ENCODE measurements at places on chromosomes 1 and 21.

DNA sequence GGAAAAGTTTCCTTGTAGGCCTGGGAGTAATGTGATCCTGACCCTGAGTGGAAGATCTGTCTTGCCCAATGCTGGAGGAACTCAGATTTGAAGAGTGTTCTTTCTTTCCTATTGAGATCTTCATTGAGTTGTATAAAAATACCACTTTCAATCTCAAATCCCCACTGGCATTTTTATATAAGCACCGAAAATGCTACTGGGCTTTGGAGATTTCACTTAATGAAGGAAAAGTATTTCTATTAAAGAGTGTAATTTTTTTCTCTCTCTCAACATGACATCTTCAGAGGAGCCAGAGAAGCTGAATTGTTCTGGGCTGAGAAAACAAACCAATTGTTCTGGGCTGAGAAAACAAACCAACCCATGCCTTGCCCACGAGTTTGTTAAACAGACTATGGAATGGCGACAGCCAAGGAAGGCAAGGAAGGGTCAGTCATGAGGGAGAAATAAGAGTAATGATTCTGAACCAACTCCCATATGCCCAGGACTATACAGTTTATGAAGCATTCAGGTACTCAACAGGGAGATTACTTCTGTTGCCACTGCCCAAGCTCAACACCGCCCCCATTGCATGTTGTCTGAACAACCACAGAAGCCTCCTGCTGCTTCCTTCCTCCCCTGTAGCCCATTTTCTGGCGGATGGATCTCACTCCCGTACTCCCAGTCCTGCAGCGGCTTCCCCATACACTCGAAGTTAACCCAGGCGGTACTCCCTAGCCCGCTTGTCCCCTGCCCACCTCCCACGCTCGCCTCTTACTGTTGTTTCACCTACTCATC lies 103.2 kb downstream of the BEND5 start:
- no peak overlapping the region for H3K4me3 ChIP-seq
- H3K4me1 ChIP-seq, result peaks cover 6% of the 10 kb centered on the region
- H3K36me3 ChIP-seq, result no peaks in the 10 kb centered on the region

- H3K27me3 ChIP-seq, result no peaks in the 10 kb centered on the region
- H3K4me1 ChIP-seq, result peaks cover 11% of the 10 kb centered on the region
- no peak overlapping the region for H3K27ac ChIP-seq
- peaks cover 29% of the 10 kb centered on the region for H3K36me3 ChIP-seq
- no peak for DNase-seq
Observed at GRCh38 chr1:8858112-8858668, 20.3 kb downstream of the ENO1 start.

- no peaks in the 10 kb centered on the region for H3K27me3 ChIP-seq
- DNase-seq, result peak; percentile 19
- peak overlapping the region; percentile 74 for H3K27ac ChIP-seq
- no peak overlapping the region for H3K4me3 ChIP-seq
Observed at GRCh38 chr1:8169364-8170058, 143.4 kb upstream of the ERRFI1 start.

GRCh38 chr1:21278860-21279845 lies 11.1 kb downstream of the ECE1 start:
- peaks cover 50% of the 10 kb centered on the region for H3K4me1 ChIP-seq
- DNase-seq, result no peak
- no peaks in the 10 kb centered on the region for H3K27me3 ChIP-seq

DNA sequence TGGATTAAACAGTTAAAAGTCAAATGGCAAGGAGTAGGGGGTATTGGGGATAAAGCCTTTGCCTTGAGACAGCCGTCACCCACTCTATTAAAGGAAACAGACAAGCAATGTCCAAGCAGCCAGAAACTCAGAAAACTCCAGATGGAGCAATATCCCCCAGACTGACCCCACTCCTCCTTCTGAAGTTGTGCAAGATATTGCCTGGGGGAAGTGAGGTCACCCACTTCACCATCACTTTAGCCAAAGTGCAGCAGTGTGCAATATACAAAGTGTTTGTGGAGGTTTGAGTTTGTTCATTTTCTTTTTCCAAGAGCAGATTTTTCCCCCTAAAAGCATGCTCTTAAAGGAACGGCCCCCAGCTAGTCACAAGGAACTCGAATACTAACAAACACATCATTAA lies 125.1 kb downstream of the ETS2 start:
- H3K4me3 ChIP-seq, result no peak overlapping the region
- H3K36me3 ChIP-seq, result no peaks in the 10 kb centered on the region
- no peaks in the 10 kb centered on the region for H3K27me3 ChIP-seq
- peak overlapping the region; percentile 44 for H3K27ac ChIP-seq
- H3K4me1 ChIP-seq, result peaks cover 17% of the 10 kb centered on the region

DNA sequence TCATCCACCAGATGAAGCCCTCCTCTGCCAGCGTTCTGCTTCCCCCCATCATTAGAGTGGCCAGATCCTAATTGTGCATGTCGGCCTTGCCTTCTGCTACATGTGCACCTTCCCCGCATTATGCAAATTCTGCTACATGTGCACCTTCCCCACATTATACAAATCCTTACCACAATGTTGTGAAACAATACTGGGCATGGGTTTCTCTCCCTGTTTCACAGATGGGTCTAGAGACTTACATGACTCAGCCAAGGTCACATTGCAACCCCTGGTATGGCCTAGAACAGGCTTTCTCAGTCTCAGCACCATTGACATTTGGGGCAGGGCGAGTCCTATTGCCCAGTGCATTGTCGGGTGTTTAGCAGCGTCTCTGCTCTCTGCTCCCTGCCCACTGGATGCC lies 1.0 kb upstream of the CELA2A start:
- peaks cover 8% of the 10 kb centered on the region for H3K4me1 ChIP-seq
- no peak overlapping the region for H3K27ac ChIP-seq
- no peaks in the 10 kb centered on the region for H3K27me3 ChIP-seq
- DNase-seq, result no peak
- H3K36me3 ChIP-seq, result no peaks in the 10 kb centered on the region

DNA sequence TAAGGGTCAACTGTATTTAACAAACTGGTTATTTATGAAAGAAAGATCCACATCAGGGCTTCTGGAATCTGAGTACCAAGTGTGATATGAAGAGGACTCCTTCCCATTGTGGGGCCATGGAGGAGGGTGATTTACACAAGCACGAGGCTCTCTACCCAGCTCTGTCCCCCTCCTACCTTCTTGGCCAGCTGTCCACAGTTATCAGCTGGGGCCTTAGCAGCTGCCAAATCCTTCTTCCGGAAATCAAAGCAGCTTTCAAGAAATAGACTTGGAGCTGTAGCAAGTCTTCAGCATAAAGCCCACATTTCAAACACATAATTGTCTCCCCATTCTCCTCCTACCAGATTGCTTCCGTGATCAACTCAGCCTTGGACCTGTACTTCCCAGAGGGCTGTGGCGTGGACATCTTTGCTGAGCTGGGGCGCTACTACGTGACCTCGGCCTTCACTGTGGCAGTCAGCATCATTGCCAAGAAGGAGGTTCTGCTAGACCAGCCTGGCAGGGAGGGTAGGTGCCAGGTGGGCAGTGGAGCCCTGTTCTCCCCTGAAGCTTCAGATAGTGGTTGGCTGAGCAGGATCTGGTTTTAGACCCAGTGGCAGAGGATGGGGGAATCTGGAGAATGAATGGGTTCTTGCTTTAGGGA lies 15.5 kb downstream of the AZIN2 start:
- no peak overlapping the region for H3K4me3 ChIP-seq
- no peak overlapping the region for H3K27ac ChIP-seq
- DNase-seq, result no peak
- no peaks in the 10 kb centered on the region for H3K4me1 ChIP-seq
- no peaks in the 10 kb centered on the region for H3K27me3 ChIP-seq

- H3K36me3 ChIP-seq, result no peaks in the 10 kb centered on the region
- H3K27ac ChIP-seq, result no peak overlapping the region
- H3K4me1 ChIP-seq, result no peaks in the 10 kb centered on the region
- H3K27me3 ChIP-seq, result no peaks in the 10 kb centered on the region
- DNase-seq, result no peak
Observed at GRCh38 chr1:151593730-151594129, 18.1 kb upstream of the SNX27 start.

DNA sequence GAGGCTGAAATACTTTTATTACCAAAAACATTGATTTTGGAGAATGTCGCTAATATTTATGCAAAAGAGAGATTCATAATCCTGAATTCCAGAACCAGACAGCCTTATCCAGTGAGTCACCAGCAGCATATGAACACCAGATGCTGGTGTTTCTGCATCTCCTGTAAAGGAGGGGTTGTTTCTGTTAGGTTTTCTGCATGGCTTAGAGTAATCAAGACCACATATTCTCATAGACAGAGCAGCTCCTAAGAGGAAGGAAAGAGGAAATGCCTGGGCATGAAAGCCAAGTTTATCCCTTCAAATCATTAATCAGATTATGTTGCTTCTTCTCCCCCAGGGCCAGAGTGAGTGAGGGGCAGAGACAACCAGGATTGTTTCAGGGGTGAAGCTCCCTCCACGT lies 86.2 kb downstream of the NGF start:
- no peak overlapping the region for H3K27ac ChIP-seq
- no peaks in the 10 kb centered on the region for H3K27me3 ChIP-seq
- no peaks in the 10 kb centered on the region for H3K36me3 ChIP-seq
- no peak for DNase-seq
- no peak overlapping the region for H3K4me3 ChIP-seq

GRCh38 chr1:44507490-44508396 lies 102.7 kb downstream of the RNF220 start:
- H3K27ac ChIP-seq, result no peak overlapping the region
- H3K4me3 ChIP-seq, result no peak overlapping the region
- H3K27me3 ChIP-seq, result no peaks in the 10 kb centered on the region
- H3K36me3 ChIP-seq, result no peaks in the 10 kb centered on the region
- H3K4me1 ChIP-seq, result no peaks in the 10 kb centered on the region

DNA sequence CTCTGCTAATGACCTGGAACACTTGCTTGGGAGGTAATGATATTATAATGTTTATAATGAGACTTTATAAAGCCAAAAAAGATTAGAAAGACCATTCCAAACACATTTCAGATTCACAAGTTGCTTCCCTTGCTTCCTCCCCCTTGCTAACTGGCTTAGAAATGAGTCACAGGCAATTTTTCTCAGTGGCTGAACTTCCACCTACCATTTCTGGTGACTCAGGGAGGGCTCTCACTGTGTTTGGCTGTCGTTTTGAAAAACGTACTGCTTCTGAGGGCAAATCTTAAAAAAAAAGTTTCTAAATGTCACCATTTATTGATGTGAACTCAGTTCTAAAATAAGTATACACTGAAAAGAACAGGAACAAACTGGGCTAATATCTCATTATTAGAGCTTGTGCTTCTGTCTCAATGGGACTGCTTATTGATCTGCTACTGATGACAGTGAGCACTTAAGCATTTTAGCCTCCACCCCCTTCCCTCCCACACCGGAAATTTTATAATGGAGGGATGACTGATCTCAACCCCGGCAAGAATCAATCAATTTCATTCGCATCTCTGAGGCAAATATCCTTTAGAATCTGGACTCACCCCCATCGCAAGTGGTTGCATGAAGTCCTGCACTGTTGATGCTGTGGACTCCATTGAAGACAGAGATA lies 278.3 kb downstream of the KCTD3 start:
- no peaks in the 10 kb centered on the region for H3K36me3 ChIP-seq
- H3K27ac ChIP-seq, result no peak overlapping the region
- no peaks in the 10 kb centered on the region for H3K27me3 ChIP-seq
- no peak overlapping the region for H3K4me3 ChIP-seq

GRCh38 chr1:240189386-240189989 lies 97.8 kb downstream of the FMN2 start:
- DNase-seq, result no peak
- H3K27me3 ChIP-seq, result no peaks in the 10 kb centered on the region
- no peak overlapping the region for H3K4me3 ChIP-seq
- no peaks in the 10 kb centered on the region for H3K36me3 ChIP-seq
- H3K27ac ChIP-seq, result no peak overlapping the region

- H3K27me3 ChIP-seq, result no peaks in the 10 kb centered on the region
- H3K36me3 ChIP-seq, result no peaks in the 10 kb centered on the region
- H3K4me1 ChIP-seq, result peaks cover 5% of the 10 kb centered on the region
- H3K4me3 ChIP-seq, result peak overlapping the region; percentile 71
Observed at GRCh38 chr1:65147424-65148177, 402 bp upstream of the AK4 start.

- no peaks in the 10 kb centered on the region for H3K36me3 ChIP-seq
- H3K4me1 ChIP-seq, result no peaks in the 10 kb centered on the region
- no peak for DNase-seq
Observed at GRCh38 chr1:174686213-174686612, 238.4 kb downstream of the GPR52 start.

DNA sequence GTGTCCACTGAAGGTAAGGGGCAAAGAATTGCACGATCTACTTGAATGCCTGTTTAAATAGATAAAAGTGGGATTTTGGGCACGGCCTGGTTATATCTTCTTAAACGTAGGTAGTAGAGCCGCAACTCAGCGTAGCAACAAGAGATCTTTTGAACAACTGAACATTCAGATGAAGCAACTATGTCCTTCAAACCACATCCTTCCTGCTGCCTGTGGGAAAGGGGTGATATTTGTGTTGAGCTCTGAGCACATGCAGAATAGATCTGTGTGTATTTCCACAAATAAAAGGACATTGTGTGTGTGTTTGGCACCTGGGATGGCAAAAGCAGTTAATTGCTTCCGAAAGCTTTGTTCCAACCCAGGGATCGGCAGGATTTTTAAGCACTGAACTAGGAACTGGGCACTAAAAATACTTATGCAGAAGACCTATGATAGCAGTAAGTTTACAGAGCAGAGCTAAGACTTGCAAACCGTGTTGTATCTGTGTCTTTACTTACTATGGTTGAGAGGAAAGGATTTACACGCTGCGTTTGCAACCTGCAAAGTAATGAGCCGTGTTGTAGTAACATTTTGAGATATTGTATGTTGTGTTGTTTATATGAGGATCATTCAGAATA lies 333.4 kb downstream of the CHRM3 start:
- H3K27ac ChIP-seq, result no peak overlapping the region
- H3K27me3 ChIP-seq, result no peaks in the 10 kb centered on the region
- peaks cover 20% of the 10 kb centered on the region for H3K4me1 ChIP-seq
